ENCODE measurements at places on chromosomes 13 and 19.

GRCh38 chr19:36028313-36029041 lies 4.2 kb downstream of the CLIP3 start:
- no peak for DNase-seq

DNA sequence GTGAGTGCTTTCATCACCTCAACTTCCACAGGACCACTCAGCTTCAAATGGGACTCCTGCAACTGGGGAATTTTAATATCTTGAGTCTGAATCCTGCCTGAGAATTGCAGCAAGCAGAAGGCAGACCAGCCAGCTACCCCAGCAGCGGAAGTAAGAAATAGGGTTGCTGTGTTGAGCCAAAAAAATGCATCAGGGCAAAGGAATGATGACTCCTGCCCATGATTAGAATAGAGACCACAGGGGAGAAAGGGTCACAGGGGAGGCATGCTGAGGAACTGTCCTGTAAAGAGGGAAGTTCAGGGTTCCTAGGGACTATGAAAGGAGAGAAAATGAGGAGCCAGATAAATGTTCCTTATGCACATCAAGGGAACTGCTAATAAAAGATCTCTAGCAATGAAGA lies 370.2 kb downstream of the KCTD12 start:
- no peak for DNase-seq

GRCh38 chr13:25625414-25625813 lies 253.6 kb downstream of the ATP8A2 start:
- no peak for DNase-seq

DNA sequence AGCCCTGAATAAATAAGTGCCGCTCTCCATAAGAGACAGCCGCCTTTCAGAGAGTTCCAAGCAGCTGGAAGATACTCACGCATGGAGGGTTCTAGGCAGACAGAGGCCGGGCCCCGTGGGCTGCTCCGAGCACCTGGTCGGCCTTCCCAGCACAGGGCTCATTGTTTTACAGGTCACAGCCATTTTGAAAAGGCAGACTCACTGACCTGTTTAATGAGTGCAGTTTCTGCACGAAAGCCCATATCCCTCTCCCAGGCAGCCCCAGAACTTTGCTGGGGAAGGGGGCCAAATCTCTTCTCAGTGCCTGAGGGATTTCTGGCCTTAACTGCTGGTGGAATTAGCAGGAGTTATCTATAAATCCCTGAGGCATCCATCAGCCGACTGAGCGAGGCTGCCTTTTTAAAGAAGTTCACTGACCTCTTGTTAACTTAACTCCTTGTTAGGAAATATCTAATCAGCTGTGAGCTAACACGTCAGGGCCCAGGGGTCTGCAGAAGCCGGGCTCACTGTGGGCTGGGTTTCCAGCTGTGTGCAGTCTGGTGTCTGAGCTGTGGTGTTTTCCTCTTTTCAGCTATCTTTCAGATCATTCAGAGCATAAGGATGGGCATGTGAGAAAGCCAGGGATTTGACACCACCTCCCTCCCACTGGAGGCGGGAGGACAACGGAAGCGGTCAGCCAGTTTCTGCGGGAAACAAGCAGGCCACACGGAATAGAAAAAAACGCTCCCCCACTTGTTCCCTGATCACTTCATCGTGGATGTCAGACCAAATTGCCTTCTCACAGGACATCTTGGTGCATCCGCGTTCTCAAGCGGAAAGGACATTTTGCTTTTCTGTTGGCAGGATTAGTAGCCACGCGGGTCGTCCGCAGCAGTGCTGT lies 23.3 kb downstream of the SERP2 start:
- no peak for DNase-seq

DNA sequence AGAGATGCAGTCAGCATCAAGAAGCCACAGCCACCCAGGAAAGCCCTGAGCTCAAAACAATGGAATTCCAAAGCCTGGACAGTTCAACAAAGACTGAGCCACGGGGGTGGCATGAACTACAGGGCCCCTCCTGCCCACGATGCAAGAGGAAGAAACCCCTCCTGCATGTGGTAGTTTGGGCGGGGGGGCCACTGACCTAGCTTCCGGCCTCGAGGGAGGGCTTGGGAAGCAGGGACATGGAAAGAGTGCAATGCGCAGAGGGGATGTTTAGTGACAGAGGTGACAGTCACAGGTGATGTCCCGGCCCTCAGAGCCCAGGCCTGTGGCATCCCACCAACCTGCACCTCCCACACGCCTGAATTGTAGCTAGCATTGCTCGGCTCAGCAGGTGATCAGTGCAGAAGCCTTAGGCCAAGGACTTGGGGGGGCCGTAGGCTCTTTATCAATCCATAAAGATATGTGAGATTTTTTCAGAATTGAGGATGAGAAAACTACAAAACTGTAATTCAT lies 318.8 kb downstream of the TEX29 start:
- no peak for DNase-seq

- no peak for DNase-seq
Measured at GRCh38 chr13:113087923-113088690, 17.5 kb upstream of the F7 start.
